Ovary (tissue), 10 donors: ENCODE measurements at places on chromosomes 3 and 15. TPM values are rescaled to one million over a fixed set of nuclear protein-coding genes. Genes with fewer than 3 reads are reported as not detected.

DNA sequence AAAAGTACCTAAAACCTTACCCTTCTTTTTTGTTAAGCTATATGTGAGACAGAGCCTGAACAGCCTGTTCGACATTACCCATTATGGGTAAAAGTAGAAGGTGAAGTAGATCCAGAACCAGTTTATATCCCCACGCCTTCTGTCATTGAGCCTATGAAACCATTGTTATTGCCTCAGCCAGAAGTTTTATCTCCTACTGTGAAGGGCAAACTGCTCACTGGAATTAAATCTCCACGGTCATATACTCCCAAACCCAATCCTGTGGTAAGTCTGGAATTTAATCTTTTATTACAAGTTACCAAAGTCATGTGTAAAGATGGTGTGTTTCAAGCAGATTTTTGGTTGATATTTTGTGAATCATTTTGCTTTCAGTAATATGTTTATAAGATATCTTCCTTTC lies 47.1 kb upstream of the MAPKBP1 start:
- DNase-seq: no peak

DNA sequence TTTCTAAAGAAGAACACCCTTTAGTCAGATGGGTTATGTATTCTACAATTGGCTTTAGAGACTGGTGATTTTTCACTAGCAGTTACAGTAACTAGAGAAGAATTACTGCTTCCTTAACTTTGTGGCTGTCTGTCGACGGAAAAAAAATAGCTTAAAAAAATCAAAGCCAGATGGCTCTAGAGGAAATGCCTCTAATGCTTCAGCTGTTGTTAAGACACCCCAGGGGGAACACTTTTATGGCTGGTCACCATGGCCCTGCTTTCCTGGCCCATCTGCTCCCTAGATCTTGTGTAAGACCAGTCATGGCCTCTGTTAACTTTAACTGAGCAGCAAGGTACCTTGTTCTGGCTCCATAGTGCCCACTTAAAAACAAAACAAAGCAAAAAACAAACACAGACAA lies 198.6 kb upstream of the PLSCR5 start:
- no peak for DNase-seq

- DNase-seq: no peak
Measured at GRCh38 chr3:186083746-186084145, 25.1 kb downstream of the ETV5 start.

- no peak for DNase-seq
Measured at GRCh38 chr3:155981669-155982068, 111.2 kb downstream of the GMPS start.

DNA sequence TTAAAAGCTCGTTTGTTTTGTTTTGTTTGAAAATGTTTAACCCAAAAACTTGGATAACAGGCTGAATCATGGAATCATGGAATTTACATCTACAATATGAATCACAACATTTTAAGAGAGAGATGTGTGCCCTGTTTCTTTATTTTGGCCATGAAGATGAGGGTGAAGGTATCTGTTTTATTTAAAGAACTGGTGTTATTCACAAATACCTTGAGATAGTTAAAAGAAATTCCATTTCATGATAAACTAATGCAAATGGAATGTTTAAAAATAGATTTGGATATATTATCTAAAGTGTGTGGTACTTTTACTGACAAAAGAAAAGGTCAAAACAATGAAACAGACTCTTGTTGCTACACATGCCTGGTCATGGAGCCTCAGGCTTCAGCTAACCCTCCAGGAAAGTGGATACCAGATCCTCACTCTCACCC lies 486.0 kb upstream of the CFAP20DC start:
- no peak for DNase-seq

- no peak for DNase-seq
Measured at GRCh38 chr15:23866832-23867231, 179.7 kb upstream of the NDN start.

- no peak for DNase-seq
Measured at GRCh38 chr3:104628185-104628789, 738.4 kb upstream of the ALCAM start.

DNA sequence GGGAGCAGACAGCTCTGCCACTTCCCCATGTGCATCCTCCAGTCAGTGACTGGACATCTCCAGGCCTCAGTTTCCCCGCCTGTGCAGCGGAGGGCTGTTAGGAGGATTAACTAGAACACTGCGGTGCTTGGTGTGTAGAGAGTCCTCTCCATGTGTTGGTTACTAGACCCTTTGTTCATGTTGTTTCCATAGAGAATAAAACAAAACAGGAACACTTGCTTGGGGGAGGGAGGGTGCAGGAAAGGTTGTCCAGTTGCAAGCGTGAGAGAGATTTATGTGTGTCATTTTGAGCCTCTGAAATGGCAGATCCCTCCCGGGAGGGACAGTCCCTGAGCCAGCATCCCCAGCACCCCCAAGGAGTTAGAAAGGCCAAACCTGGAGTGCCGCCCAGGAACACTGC lies 184.0 kb upstream of the LYSMD4 start:
- no peak for DNase-seq

DNA sequence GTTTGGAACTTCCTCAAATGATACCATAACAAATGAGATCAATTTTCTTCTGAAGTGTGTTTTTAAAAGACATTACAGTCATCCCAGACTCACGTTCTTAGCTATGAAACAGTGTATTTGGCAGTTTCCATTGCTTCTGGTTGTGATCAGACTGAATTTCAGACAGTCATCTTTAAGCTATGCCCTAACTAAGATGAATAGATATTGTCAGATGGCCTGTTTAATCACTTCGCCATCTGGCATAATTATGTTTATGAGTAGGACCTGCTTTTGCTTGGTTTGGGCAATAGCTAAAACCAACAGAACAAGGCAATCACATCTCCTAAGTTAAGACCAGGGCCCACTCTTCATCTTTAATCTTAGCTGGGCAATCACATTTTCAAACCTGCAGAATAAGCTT lies 313.1 kb downstream of the SV2B start:
- DNase-seq: no peak

DNA sequence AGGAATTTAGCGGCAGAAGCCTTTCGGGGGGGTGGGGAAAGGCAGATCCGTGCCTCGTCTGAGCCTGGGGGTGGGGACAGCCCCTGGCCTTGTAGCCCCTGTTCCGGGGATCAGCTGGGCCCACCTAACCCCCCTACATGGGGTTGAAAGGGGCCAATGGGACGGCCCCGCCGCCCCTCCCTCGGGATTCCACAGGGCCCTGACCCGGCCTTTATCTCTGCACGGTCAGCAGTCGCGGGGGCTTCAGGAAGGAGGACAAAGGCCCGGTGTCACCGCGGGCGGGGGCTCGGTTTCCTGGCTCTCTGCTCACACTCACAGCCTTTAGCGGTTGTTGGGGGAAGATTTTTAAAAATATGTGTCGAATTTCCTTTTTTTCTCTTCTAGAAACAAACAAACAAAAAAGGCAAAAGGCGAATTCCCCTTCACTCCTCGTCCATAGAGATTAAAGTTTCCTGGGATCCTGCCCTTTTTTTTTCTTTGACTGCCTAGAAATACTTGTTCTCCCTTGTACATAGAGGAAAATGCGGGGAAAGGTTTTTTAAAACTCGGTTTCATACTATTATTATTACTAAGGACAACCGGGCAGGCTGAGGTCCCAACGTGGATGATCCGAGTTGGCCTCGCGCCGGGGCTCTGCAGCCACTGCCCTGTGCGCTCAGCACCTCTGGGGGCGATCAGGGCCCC lies 7.9 kb downstream of the FOXL2 start:
- DNase-seq: peak; percentile 50

- no peak for DNase-seq
Measured at GRCh38 chr3:68793759-68794701, 138.3 kb downstream of the TAFA4 start.

DNA sequence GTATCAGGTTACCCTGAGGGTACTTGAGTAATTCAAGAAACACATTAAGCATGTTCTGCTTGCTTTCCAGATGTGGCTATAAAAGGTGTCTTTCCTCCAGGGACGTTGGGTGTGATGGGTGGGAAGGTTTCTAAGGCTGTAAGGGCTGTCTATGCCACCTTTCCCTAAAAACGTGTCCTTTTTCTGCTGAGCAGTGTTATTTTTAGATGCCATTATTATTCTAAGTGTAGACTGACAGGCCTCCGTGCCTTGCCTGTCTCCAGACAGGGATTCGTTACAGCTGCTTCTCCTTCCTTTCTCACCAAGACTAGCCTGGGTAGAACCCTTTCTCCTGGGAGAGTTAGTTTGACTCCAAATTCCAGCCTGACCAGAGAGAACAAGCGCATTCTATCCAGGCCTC lies 26.8 kb upstream of the RHO start:
- no peak for DNase-seq

- DNase-seq: no peak
Measured at GRCh38 chr3:131705558-131706051, 202.8 kb upstream of the MRPL3 start.

- peak; percentile 78 for DNase-seq
Measured at GRCh38 chr15:80780416-80781221, 1.4 kb downstream of the CEMIP start.

GRCh38 chr3:183827809-183828537 lies 2.6 kb upstream of the MAP6D1 start:
- DNase-seq: no peak

- DNase-seq: no peak
Measured at GRCh38 chr3:48989126-48989795, 780 bp upstream of the P4HTM start.

DNA sequence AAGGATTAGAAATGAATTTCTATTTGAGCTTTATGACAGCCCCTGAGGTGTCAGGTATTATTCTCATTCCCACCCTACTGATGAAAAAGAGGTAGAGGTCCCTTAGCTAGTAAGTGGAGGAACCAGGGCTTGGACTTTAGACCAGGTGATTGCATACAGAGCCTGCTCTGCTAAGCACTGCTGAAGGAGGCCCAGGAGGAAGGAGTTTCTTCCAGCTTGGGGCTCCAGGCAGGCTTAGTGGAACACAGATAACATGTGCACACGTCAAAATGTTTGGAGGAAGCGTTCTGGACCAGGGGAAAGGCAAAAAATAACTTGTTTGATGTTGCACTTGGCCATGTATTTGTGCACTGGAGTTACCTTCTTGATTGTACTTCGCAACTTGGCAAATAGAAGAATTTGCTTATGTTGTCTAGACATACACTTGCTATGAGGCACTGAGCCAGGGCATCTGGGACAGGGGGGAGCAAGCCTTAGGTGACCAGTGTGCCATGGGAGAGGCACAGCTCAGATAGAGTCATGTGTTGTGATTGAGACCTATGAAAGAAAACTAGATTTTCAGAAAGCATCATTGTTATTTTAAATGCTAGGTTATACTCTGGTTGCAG lies 22.4 kb downstream of the IFT122 start:
- DNase-seq: no peak

GRCh38 chr3:49358884-49359225 lies 702 bp upstream of the GPX1 start:
- no peak for DNase-seq

DNA sequence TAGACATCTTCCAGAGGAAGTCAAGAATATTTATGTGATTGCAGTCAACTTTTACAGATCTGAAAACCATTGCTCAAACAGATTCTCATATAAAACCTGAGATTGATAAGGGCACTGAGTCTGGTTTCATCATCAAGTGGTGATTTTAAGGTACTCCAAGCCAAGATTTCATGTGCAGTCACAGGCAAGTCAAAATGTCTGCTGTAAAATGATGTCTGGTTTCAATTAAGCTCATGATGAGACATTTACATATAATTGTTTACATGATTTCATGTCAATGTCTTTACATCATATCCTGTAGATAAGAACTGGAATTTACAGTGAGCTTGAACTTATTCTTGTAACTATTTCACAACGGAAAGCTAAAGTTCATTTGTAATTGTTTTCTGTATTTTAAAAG lies 1215.5 kb downstream of the ROBO2 start:
- DNase-seq: no peak

DNA sequence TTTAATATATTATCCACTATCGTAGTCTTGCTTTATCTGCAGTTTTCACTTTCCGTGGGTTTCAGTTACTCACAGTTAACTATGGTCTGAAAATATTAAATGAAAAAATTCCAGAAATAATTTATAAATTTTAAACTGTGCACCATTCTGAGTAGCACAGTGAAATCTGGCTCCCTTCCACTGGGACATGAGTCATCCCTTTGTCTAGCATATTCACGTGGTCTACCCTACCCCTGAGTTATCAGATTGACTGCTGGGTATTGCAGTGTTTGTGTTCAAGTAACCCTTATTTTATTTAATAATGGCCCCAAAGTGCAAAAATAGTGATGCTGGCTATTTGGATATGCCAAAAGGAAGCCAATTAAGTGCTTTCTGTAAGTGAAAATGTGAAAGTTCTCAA lies 539.5 kb upstream of the AGTR1 start:
- no peak for DNase-seq

- DNase-seq: no peak
Measured at GRCh38 chr3:112587336-112587735, 25.5 kb downstream of the SLC35A5 start.

- DNase-seq: no peak
Measured at GRCh38 chr3:181105646-181106045, 116.1 kb upstream of the DNAJC19 start.

DNA sequence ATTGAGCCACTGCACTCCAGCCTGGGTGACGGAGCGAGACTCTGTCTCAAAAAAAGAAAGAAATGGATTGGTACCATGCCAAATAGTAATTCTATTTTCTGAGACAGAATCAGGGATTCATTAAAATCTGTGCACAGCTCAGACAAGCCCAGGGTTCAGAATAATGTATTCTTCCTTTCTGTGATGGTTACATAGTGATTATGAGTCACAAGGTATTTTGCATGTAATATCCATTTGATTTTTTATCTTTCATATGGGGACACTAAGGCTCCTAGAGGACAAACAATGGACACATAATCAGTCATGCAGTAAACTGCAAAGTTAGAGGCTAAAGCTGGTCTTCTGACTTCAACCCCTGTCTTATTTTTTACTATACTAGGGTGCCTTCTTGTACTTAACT lies 156.8 kb upstream of the COL8A1 start:
- DNase-seq: no peak

- DNase-seq: no peak
Measured at GRCh38 chr3:13024765-13025065, 48.5 kb downstream of the IQSEC1 start.

- no peak for DNase-seq
Measured at GRCh38 chr3:185807445-185808068, 17.3 kb downstream of the IGF2BP2 start.

DNA sequence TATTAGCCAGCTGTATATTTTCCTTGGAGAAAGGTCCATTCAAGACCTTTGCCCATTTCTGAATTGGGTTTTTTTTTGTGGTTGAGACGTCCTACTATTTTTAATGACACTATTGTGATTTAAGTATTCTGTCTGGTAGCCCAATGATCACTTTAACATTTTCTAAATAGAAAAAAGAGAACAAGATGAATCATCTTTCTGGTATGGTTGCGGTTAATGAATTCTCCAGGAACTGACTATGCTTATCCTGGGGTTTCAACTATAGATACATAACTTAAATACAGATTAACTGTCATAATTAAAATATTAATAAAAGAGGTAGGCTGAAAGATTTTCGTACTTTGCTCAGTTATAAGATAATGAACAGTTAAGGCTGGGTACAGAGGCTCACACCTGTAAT lies 51.9 kb downstream of the PBRM1 start:
- DNase-seq: no peak

DENND6A gene
- polyA plus RNA-seq: 21.3 TPM

HACL1 gene
- polyA plus RNA-seq: 15.1 TPM

TRPM7 gene
- 18.7 TPM for polyA plus RNA-seq

PLSCR4 gene
- polyA plus RNA-seq: 68.6 TPM

TMEM212 gene
- not detected for polyA plus RNA-seq

FRMD5 gene
- polyA plus RNA-seq: 0.17 TPM

IL5RA gene
- 0.07 TPM for polyA plus RNA-seq

AADACL2 gene
- polyA plus RNA-seq: 0.30 TPM

KBTBD13 gene
- 0.10 TPM for polyA plus RNA-seq

B3GNT5 gene
- 4.8 TPM for polyA plus RNA-seq

PROK2 gene
- 0.45 TPM for polyA plus RNA-seq
